Progenitor cell of endocrine pancreas (in vitro differentiated cells): ENCODE measurements at places on chromosomes 5 and 9. TPM values are rescaled to one million over a fixed set of nuclear protein-coding genes. Genes with fewer than 3 reads are reported as not detected.

TYRP1 gene
- not detected in 2 replicates for total RNA-seq

NHP2 gene
- total RNA-seq = 114 and 119 TPM in 2 replicates

- H3K27ac ChIP-seq = no peak overlapping the region
- peaks cover 14% of the 10 kb centered on the region for H3K36me3 ChIP-seq
- no peak overlapping the region for H3K4me3 ChIP-seq
- DNase-seq = no peak
- no peaks in the 10 kb centered on the region for H3K27me3 ChIP-seq
- H3K4me1 ChIP-seq = no peaks in the 10 kb centered on the region
Measured at GRCh38 chr9:105479846-105480245, 32.0 kb downstream of the FSD1L start.

DNA sequence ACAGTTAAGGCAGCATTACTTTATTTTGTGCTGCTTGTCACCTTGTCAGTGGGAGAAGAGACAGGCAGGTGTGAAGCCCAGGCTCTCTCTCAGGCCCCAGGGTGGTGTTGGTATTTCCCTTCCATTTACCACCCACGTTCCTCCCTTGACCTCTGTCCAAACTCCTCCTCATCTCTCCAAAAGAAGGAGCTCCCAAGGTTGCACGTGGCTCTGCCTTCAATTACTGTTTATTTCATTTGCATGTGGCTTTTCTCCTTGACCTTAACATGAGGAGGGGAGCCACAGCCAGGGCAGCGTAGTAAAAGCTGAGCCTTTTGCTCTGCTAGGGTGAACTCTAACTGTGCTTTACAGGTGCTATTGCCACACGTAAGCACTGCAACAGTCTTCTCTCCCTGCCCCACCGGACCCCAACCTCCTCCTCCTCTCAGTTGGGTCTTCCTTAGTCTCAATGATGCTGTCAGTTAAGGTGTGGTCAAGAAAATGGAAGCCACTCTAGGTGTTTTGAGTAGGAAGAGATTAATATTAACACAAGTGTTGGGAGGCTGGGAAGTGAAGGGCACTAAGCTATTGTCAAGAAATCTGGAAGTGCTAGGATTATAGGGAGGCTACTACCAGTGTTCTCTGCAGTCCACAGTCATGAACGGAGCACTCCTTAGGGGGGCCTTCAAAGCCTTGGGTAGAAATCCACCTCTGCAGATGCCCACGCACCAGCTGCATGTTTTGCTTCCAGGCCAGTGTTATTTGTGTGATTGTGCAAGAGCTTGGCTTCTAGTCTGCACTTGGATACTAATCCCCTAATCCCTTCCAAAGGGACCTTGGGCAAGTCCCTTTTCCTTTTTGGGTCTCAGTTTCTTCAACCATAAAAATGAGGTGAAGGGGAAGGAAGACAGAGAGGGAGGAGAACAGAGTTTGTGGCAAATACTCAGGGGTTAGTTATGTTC is 3.9 kb upstream of the ALDH1B1 start:
- H3K4me1 ChIP-seq = peaks cover 24% of the 10 kb centered on the region
- H3K27me3 ChIP-seq = no peaks in the 10 kb centered on the region
- no peak for DNase-seq
- H3K36me3 ChIP-seq = peaks cover 1% of the 10 kb centered on the region

DNA sequence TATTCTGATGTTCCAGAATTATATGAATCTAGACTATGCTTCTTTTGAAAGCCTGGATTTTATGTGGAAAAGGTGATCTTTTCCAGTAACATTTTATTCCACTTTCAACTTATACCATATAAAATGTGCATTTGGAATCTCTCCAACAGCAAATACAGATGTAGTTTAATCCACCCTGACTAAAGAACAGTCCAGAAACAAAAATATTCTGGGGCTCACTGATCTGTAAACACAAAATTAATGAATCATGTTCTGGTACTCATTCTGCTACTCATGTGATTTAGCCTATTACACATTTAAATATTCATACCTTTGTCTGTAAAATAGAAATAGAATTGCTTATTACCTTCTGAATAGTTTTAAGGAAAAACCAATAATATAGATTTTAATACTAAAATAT is 125.8 kb downstream of the ARRDC3 start:
- no peak for DNase-seq
- H3K4me3 ChIP-seq = no peak overlapping the region
- no peak overlapping the region for H3K27ac ChIP-seq
- peaks cover 13% of the 10 kb centered on the region for H3K4me1 ChIP-seq

DNA sequence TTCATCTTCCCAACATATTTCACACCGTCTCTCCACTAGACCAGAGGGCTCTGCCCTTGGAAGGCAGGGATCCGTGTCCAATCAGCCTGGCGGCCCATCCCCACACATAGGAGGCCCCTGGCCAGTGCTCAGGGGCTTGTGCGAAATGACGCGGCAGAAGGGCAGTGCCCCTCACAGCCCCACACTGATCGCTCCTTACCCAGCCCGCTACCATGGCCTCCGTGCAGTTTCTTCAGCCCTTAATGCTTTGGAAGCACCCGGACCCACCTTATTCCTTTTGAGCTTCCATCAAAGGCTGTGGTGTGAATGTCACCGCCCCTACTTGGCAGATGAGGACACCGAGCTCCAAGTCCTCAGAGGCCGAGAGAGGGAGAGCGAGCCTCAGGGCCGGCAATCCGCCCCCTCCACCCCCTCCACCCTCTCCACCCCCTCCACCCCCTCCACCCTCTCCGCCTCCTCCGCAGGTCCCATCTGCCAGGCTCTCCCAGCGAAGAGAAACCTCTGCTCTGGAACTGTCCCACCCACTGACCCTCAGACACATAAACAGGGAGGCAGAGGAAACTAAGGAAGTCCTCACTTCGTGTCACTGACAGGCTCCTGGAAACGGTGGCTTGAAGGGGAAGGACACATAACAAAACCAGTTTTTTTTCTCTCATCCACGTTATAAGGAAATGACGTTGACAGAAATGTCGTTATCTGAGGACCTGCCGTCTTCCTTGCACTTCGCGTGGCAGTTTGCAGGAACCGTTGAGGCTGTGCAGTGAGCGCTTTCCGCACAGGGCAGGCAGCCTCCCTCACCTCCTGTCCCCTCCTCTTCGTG is 13.9 kb downstream of the QSOX2 start:
- DNase-seq = no peak
- peaks cover 3% of the 10 kb centered on the region for H3K4me1 ChIP-seq

FOCAD gene
- 65.6 and 68.2 TPM in 2 replicates for total RNA-seq

GRCh38 chr5:121987052-121987684 is 25.4 kb downstream of the SRFBP1 start:
- no peak overlapping the region for H3K4me3 ChIP-seq
- H3K27me3 ChIP-seq = no peaks in the 10 kb centered on the region
- peaks cover 16% of the 10 kb centered on the region for H3K4me1 ChIP-seq
- H3K27ac ChIP-seq = no peak overlapping the region

- no peak for DNase-seq
- H3K36me3 ChIP-seq = no peaks in the 10 kb centered on the region
- no peak overlapping the region for H3K27ac ChIP-seq
- peaks cover 17% of the 10 kb centered on the region for H3K4me1 ChIP-seq
- H3K4me3 ChIP-seq = no peak overlapping the region
Measured at GRCh38 chr9:116322521-116322920, 168.9 kb downstream of the PAPPA start.

DNA sequence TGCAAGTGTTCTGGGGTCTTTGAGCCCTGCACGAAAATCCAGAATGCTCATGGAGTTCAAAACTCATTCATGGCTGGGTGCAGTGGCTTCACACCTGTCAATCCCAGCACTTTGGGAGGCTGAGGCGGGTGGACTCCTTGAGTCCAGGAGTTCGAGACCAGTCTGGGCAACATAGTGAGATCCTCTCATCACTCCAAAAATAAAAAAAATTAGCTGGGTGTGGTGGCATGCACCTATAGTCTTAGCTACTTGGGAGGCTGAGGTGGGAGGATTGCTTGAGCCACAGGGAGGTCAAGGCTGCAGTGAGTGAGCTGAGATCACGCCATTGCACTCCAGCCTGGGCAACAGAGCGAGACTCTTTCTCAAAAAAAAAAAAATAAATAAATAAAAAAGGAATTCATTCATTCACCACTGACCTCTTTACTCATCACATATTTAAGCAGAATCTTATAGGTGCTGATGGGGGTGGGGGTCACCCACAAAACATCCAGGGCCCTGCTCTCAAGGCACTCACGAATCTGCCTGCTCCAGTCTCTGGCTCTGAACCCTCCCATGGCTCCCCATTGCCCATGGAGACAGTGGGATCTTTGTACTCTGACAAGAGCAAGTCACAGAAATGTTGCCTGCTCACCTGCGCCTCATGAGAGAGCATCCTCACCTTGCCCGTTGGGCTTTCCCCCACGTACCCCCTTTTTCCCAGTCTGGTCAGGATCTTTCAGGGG is 76.7 kb upstream of the IER5L start:
- DNase-seq = no peak
- H3K4me3 ChIP-seq = no peak overlapping the region
- H3K27me3 ChIP-seq = peaks cover 56% of the 10 kb centered on the region
- no peaks in the 10 kb centered on the region for H3K36me3 ChIP-seq

DNA sequence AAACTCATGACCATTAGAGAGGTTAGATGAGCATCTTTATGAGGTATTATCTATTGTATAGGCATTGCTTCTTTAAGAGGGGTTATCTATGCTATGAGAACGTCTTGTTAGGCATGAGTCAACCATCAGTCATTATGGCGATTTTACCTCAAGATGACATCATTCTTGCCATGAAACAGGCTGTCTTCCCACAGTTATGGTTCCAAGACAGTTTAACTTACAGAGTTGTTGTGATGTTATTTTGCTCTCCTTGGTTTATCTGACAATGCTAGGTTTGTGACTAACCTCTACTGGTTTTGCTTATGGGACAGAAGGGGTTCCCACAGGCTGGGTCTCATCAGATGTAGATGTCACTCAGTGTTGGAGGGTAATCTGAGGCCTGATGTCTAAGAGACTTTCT is 1864.7 kb upstream of the ACO1 start:
- H3K27me3 ChIP-seq = no peaks in the 10 kb centered on the region
- no peak for DNase-seq
- H3K4me3 ChIP-seq = no peak overlapping the region
- no peaks in the 10 kb centered on the region for H3K36me3 ChIP-seq
- no peaks in the 10 kb centered on the region for H3K4me1 ChIP-seq

DNA sequence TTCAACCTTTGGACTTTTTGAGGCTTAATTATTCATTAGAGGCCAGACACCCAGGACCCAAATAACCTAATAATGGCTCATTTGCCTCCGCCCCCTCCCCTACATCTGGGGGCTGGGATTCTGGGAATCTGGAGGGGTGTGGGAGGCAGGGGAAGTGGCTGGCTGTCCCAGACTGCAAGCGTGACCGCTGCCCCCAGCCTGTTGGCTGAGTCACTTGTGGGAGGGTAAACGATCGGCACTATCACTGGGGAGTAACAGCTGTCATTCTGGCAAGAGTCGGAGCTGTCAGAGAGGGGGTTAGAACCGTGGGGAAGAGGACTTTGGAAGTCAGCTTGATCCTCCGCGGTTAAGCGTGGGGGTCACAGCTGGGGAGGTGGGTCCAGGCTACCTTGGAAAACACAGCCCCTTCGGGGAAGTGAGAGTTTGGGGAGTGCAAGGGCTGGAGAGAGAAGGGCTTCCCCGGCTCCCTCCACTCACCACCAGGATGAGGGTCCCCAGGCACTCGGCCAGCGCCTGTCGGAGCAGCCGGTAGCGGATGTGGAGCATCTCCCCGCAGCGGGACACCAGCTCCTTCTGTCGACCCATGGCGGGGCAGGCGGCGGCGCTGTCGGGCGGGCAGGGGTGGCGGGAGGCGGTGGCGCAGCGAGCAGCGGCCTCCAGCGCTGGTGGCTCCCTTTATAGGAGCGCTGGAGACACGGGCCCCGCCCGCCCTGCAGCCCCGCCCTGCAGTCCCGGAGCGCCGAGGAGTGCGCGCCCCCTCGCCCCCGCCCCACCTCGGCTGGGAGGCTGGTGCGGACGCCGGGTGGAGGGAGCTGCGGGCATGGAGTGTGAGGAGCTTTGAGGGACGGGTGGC is at the start of gene AQP3:
TSS of gene AQP3 (minus strand) at position 648 of the 853 bp plus-strand sequence. CDS start at position 585, 63 bp downstream.
- peak within 1 kb of the TSS; percentile 89 for H3K27ac ChIP-seq
- H3K4me1 ChIP-seq = peaks cover 28% of the 10 kb centered on the region
- peak within 1 kb of the TSS; percentile 65 for H3K4me3 ChIP-seq
- peak; percentile 36 for DNase-seq
- H3K36me3 ChIP-seq = no peaks in the 10 kb centered on the region

PCDHGA9 gene
- total RNA-seq = 1.5 and 1.8 TPM in 2 replicates

GAS1 gene
- 4.0 and 5.6 TPM in 2 replicates for total RNA-seq

DNA sequence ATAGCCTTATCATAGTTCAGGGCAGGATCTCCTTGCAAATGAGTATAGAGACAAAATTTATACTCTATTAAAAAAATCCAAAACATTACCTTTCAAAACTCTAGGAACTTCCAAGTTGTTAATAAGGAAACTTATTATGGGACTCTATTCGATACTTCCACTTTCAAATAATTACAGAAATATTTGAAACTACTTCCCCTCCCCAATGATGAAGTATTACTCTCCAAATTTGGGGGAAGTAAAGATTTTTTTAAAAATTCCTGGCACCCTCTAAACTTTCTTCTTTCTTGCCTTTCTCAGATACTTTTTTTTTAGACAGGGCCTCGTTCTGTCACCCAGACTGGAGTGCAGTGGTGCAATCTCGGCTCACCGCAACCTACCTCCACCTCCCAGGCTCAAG is 35.1 kb downstream of the ANXA2R start:
- no peak overlapping the region for H3K27ac ChIP-seq
- H3K36me3 ChIP-seq = no peaks in the 10 kb centered on the region
- H3K4me3 ChIP-seq = no peak overlapping the region
- DNase-seq = no peak

DNA sequence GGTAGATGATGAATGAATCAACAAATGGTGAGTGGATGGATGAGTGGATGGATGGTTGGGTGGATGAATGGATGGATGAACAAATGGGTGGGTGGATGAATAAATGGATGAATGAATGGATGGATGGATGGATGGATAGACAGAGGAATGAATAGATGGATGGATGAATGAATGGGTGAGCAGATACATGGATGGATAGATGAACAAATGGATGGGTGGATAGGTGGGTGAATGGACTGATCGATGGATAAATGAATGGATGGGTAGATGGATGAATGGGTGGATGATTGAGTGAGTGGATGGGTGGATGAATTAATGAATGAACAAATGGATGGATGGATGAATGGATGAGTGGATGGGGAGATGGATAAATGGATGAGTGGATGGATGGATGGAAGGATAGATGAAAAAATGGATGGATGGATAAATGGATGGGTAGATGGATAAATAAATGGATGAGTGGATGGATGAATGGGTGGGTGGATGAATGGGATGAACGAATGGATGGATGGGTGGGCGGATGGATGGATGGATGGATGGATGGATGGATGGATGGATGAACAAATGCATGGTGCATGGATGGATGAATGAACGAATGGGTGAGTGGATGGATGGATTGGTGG is 85.7 kb downstream of the PHF2 start:
- H3K27ac ChIP-seq = no peak overlapping the region
- no peaks in the 10 kb centered on the region for H3K4me1 ChIP-seq
- no peak overlapping the region for H3K4me3 ChIP-seq
- no peak for DNase-seq
- H3K36me3 ChIP-seq = peaks cover 13% of the 10 kb centered on the region

GRCh38 chr9:114985959-114986501 is 55.6 kb upstream of the TNFSF8 start:
- H3K27ac ChIP-seq = no peak overlapping the region
- peaks cover 12% of the 10 kb centered on the region for H3K27me3 ChIP-seq
- H3K4me1 ChIP-seq = no peaks in the 10 kb centered on the region
- DNase-seq = no peak
- no peaks in the 10 kb centered on the region for H3K36me3 ChIP-seq
- no peak overlapping the region for H3K4me3 ChIP-seq
